GM23248 (cell line): ENCODE measurements at places on chromosomes 6 and 20. TPM values are rescaled to one million over a fixed set of nuclear protein-coding genes. Genes with fewer than 3 reads are reported as not detected.

ADGB gene
- total RNA-seq = not detected in 2 replicates

EDN3 gene
- not detected in 2 replicates for total RNA-seq

MAP3K5 gene
- 3.3 and 4.1 TPM in 2 replicates for total RNA-seq

CUL7 gene
- total RNA-seq = 50.1 and 54.1 TPM in 2 replicates

RNF8 gene
- total RNA-seq = 21.6 and 34.2 TPM in 2 replicates

GPR63 gene
- total RNA-seq = 0.11 and 0.13 TPM in 2 replicates

RFX6 gene
- total RNA-seq = not detected in 2 replicates

DNA sequence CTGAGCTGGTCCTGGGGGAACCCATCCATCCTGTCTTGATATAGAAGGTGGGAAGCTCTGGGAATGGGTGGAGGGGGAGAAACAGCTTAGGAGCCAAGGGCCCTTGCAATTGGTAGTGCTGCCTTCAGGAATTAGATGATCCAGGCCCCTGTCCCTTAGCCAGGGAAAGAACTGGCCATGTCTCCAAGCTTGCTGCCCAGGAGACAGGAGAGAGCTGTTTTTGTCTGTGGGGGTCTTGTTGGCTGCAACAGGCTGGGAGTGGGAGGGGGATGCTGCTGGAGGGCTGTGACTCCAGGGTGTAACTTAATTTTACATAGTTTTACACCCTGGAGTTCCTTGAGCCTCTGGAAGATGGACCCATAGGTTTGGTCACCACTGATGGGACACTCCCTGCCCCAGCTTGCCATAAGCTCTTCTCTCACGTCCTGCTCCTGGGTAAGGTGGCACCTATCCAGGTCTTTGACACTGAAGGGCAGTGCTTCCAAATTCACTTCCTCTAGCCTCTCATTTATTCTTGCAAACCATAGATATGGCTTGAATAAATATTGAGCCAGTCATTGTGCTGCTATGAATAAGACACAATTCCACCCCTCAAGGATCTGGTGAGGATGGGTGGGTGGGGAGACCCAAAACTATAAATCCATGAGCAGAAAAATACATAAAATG, 16.8 kb downstream of the VEGFA start:
- H3K27me3 ChIP-seq = no peaks in the 10 kb centered on the region
- no peak overlapping the region for H3K27ac ChIP-seq
- no peaks in the 10 kb centered on the region for H3K4me1 ChIP-seq
- H3K4me3 ChIP-seq = no peak overlapping the region

- no peak overlapping the region for H3K27ac ChIP-seq
- no peaks in the 10 kb centered on the region for H3K4me1 ChIP-seq
- H3K27me3 ChIP-seq = no peaks in the 10 kb centered on the region
- H3K36me3 ChIP-seq = 0 out of 2 replicates have a peak, but pooled peaks cover 4% of the 10 kb centered on the region
- no peak for DNase-seq
Measured at GRCh38 chr6:89799756-89800155, 19.8 kb downstream of the MDN1 start.

- H3K27ac ChIP-seq = peak overlapping the region; percentile 57
- H3K4me1 ChIP-seq = peaks cover 36% of the 10 kb centered on the region
- no peaks in the 10 kb centered on the region for H3K36me3 ChIP-seq
- peak; percentile 87 for DNase-seq
- 0 out of 2 replicates have a peak overlapping the region, but pooled peaks have one; percentile 8 for H3K4me3 ChIP-seq
- no peaks in the 10 kb centered on the region for H3K27me3 ChIP-seq
Measured at GRCh38 chr6:54291146-54291545, 17.1 kb upstream of the TINAG start.

DNA sequence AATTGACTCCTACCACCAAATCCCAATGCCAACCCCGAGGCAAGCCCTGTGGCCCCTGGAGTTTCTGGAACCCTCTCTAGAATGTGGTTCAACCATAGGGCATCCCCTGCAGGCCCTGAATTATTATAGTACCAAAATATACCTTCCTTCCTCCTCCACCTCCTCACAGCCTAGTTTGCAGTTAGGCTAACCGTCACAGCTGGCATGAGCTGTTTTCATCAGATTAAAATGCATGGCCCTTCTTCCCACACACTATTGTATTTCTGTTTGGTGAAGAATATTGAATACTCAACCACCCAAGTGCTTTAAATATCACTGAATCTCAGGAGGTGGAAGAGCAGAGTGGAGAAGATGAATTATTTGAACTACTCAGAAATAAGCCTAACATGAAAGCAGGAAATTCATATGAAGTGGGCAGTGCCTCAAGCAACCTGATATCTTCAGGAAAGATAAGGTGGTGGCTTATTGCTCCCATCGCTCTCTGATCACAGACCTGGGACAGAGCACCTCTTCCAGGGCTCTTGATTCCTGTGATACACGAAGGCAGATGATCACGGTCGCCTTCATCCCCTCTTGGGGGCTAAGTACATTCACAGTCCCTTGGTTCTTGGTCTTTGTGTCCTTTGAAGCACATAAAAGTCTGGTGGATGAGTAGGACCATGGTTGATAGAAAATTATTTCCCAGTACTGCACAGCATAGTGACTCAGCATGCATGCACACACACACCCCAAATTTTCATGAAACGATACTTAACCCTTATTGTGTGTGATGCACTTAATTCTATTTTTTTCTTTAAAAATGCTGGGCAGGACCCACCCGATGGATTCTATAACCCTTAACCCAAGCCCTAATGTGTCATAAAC, 90.9 kb downstream of the PSMG4 start:
- no peak overlapping the region for H3K27ac ChIP-seq
- peak; percentile 19 for DNase-seq
- H3K4me3 ChIP-seq = no peak overlapping the region
- no peaks in the 10 kb centered on the region for H3K4me1 ChIP-seq
- no peaks in the 10 kb centered on the region for H3K36me3 ChIP-seq

DNA sequence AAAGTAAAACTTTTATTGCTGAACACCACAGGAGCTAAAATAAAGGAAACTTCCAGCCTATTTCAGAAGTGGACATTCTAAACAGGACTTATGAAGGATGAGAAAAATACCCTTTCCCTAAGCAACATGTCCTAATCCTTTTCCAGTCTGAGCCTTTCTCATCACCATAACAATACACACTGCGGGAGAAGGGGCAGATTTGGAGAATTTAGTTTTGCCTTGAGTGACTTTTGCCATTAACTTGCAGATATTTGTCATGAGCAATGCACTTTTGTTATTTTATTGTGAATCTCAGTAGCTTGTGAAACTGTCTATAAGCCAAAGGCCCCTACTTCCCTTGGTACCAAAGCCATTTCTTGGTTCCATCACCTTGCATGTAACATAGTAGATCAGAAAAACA, 53.0 kb upstream of the OLIG3 start:
- H3K4me3 ChIP-seq = no peak overlapping the region
- no peaks in the 10 kb centered on the region for H3K4me1 ChIP-seq
- peaks cover 4% of the 10 kb centered on the region; the same call in 1 of the 2 replicates for H3K27me3 ChIP-seq
- no peaks in the 10 kb centered on the region for H3K36me3 ChIP-seq
- DNase-seq = no peak

DNA sequence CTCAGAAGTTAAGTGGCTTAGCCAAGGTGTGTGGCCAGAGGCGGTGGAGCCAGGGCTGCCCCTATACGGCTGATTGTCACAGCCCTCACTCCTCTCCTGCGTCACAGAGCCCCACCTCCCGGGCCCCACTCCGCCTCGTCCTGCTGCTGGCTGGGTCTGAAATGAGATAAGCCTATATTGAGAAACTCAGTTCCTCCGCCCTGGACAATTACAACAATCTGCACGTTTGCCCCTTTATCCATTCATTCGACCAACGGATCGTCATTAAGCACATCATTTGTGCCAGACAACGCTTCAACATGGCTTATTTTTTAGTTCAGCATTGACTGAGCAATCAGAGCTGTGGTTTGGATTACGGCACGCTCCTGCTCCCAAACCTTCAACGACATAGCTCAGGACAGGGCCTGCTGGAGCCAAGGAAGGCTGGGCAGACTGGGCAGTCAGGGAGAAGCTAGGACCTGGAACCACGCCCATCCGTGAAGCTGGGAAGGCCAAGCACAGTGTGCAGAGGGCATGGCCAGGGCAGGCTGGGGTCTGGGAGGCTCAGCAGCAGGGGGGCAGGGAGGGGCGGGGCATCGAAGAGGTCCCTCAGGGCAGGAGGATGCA, 16.6 kb upstream of the EZR start:
- DNase-seq = no peak
- H3K36me3 ChIP-seq = no peaks in the 10 kb centered on the region
- H3K27me3 ChIP-seq = no peaks in the 10 kb centered on the region
- no peaks in the 10 kb centered on the region for H3K4me1 ChIP-seq
- H3K27ac ChIP-seq = no peak overlapping the region

DNA sequence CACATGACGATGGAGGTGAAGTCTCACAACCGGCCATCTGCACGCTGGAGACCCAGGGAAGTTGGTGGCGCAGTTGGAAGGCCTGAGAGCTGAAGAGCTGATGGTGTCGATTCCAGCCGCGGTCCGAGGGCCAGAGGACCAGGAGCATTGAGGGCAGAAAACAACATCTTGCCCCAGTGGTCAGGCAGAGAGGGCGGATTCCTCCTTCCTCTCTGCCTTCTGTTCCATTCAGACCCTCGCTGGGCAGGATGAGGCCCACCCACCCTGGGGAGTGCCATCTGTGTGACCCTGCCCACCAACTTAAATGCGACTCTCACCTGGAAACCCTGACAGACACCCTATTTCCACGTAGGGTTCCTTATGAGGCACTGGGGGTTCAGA, 120.7 kb upstream of the PMEPA1 start:
- no peak overlapping the region for H3K27ac ChIP-seq
- H3K4me3 ChIP-seq = no peak overlapping the region
- H3K27me3 ChIP-seq = peaks cover 3% of the 10 kb centered on the region; the same call in 1 of the 2 replicates
- H3K36me3 ChIP-seq = no peaks in the 10 kb centered on the region
- no peak for DNase-seq

DNA sequence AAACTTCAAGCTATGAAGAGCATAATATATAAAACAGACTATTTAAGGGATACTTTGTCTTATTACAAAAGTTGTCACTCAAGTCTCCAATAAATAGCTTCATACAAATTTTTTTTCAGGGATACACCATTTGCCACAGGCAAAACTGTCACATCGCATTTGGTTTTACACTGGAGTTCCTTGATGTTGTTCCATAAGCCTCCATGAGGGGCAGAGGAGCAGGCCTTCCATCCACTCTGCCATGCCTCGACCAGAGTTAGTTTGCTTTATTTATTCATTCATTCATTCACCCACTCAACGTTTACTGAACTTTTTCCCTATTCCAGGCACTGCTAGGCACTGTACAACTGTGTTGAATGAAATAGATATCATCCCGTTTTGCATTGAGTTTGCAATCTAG, 246.6 kb downstream of the PHF3 start:
- H3K36me3 ChIP-seq = no peaks in the 10 kb centered on the region
- no peaks in the 10 kb centered on the region for H3K4me1 ChIP-seq
- DNase-seq = peak; percentile 19
- H3K4me3 ChIP-seq = no peak overlapping the region
- no peak overlapping the region for H3K27ac ChIP-seq
- peaks cover 10% of the 10 kb centered on the region; the same call in 1 of the 2 replicates for H3K27me3 ChIP-seq

GRCh38 chr20:24473435-24474223, 4.2 kb downstream of the SYNDIG1 start:
- no peak overlapping the region for H3K27ac ChIP-seq
- peaks cover 23% of the 10 kb centered on the region; the same call in 1 of the 2 replicates for H3K27me3 ChIP-seq
- H3K4me1 ChIP-seq = no peaks in the 10 kb centered on the region
- H3K36me3 ChIP-seq = no peaks in the 10 kb centered on the region
- H3K4me3 ChIP-seq = no peak overlapping the region

- H3K27ac ChIP-seq = no peak overlapping the region
- no peaks in the 10 kb centered on the region for H3K4me1 ChIP-seq
- DNase-seq = no peak
- peaks cover 11% of the 10 kb centered on the region for H3K27me3 ChIP-seq
- H3K4me3 ChIP-seq = no peak overlapping the region
Measured at GRCh38 chr20:6057691-6058090, 3.8 kb upstream of the LRRN4 start.

GRCh38 chr20:40144581-40144980, 544.5 kb downstream of the MAFB start:
- no peaks in the 10 kb centered on the region for H3K4me1 ChIP-seq
- no peak overlapping the region for H3K27ac ChIP-seq

DNA sequence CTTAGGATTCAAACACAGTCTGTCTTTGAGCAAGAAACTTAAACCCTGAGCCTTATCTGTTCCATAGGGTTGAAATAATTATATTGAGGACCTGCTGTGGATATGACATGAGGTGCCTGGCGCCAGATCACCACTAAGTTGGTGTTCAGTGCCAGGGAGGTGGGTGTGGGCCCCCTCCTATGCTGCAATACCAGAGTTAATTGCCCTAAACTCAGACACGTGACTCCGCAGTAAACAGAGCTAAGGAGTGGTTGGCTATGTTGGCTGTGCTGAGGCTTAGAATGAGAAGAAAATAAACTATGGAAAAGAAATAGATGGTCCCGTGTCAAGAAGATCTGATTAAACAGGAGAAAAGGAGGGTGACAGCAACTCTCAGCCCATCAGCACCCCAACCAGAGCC, 419.4 kb upstream of the JARID2 start:
- H3K4me1 ChIP-seq = peaks cover 7% of the 10 kb centered on the region; the same call in 1 of the 2 replicates
- H3K27me3 ChIP-seq = no peaks in the 10 kb centered on the region
- H3K36me3 ChIP-seq = no peaks in the 10 kb centered on the region
- no peak for DNase-seq
- no peak overlapping the region for H3K27ac ChIP-seq
- H3K4me3 ChIP-seq = no peak overlapping the region

DNA sequence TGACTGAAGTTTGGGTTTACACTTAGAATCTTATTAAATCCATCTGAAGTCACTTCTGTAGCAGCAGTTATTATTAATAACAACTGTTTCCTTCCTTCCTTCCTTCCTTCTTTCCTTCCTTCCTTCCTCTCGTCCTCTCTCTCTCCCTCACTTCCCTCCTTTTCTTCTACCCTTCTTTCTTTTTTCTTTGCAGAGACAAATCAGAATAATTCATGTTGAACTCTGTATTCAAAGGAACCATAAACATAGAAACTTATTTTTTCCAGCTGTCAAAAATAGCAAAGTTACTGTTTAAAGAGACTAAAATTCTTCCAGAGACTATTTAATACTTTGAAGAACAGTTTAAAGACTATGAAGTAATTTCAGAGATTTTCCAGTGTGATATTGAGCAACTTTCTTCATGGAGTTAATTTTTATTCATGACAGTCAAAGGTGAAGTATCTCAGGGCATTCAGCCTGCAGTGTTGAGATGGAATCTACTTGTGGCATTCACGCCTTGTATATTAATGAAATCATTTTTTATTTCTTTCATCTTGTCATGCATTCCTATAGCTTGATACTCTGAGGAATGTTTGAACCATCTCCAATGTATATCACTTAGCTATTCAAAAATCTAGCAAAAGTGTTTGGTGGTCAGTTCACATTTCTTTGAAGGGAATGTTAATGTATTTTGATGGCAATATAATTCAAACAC, 109.7 kb downstream of the BCAS1 start:
- peaks cover 52% of the 10 kb centered on the region for H3K4me1 ChIP-seq
- H3K4me3 ChIP-seq = peak overlapping the region; percentile 41; the same call in 1 of the 2 replicates
- no peaks in the 10 kb centered on the region for H3K27me3 ChIP-seq
- peak; percentile 58 for DNase-seq
- H3K36me3 ChIP-seq = no peaks in the 10 kb centered on the region
- H3K27ac ChIP-seq = peak overlapping the region; percentile 53

DNA sequence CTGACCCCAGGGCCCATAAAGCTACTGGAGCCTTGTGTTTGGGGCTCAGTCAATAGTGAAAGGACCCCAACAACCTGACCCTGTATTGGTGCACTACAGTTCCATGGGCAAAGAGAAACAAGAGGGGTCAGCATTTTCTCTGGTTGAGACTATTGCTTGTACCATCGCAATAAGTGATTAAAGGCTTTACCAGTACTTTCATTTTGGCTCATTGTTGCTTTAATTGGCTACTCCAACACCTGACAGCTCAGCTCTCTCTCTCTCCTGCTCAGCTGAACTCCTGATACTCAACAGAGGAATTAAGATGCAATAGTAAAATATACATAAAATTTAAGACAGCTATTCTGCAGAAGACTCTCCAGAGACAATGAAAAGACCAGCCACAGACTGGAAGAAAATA, 17.8 kb downstream of the CD93 start:
- no peaks in the 10 kb centered on the region for H3K4me1 ChIP-seq
- no peak overlapping the region for H3K4me3 ChIP-seq
- no peak overlapping the region for H3K27ac ChIP-seq
- H3K36me3 ChIP-seq = no peaks in the 10 kb centered on the region
- H3K27me3 ChIP-seq = no peaks in the 10 kb centered on the region
- no peak for DNase-seq
